H1 (cell line): ENCODE measurements at places on chromosomes 11 and 22.

- no peak for DNase-seq
These were observed 3.3 kb downstream of the EPS8L2 start for GRCh38 chr11:709109-709997.

DNA sequence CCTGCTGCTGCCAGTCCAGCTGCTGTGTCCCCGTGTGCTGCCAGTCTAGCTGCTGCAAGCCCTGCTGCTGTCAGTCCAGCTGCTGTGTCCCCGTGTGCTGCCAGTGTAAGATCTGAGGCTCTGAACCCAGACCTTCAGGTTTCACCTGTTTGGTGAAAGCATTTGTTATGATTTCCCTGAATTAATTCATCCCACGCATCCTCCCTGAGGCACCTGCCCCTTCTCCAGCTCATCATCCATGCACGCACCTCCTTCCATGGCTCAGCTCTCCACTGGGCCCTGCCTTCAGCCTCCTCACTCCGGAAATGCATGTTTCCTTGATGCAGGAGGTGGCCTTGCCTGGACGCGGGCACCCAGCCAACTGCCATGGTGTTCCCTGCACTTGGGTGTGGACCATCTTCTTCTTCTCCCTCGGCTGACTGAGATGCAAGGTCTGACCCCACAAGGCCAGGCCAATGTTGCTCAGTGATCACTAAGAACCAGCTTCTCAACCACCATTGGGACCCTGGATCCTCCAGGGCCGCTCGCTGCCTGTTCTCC lies 788 bp downstream of the KRTAP5-10 start:
- DNase-seq = no peak

DNA sequence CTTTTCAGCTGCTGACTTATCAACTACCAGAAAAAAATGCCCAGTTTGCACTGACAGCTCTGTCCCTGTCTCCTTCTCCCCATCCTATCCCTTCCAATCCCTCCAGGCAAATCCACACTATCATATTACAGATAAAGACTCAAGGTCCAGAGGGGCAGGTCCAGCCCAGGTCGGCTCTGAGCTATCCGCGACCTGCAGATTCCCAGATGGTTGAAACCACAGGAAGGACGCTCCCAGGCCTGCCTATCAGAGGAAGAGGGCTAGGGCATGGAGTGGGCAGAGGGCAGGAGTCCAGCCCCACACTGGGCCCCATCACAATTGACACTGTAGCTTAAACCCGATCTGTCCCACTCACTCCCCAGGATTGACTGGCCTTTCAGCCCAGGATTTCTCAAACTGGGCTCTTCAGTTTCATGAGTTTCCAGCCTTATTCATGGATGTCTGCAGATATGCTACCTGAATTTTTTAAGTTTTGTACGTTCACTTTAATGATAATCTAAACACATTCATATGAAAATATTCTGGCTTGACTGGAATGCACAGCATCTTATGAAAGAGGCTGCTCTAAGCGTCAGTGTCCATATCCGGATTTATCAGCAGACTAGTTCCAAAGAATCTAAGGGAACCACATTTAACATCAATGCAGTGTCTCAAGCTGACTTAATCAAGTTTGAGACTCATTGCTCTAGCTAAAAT lies 16.4 kb upstream of the FCHSD2 start:
- no peak for DNase-seq

GRCh38 chr22:38071421-38072321 lies 12.3 kb downstream of the SLC16A8 start:
- no peak for DNase-seq
